ENCODE measurements at places on chromosomes 5 and 9.

DNA sequence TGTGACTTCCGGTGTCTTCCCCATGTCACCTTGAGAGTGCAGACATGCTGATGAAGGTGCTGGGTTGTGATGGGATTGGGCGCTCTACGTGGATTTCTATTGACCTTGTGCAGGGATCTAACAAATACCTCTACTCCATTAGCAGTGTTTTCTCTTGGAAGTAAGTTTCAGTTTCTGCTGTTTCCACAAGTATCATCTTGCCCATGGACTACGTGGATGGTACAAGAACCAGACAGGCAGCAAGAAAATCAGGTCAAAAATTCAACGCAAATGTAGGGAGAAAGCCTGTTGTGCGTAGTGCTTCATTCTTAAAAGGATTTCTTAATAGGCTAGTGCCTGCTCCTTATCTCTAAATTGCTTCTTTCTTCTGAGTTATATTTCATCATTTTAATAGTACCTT lies 60.8 kb downstream of the AOPEP start:
- DNase-seq, result no peak

DNA sequence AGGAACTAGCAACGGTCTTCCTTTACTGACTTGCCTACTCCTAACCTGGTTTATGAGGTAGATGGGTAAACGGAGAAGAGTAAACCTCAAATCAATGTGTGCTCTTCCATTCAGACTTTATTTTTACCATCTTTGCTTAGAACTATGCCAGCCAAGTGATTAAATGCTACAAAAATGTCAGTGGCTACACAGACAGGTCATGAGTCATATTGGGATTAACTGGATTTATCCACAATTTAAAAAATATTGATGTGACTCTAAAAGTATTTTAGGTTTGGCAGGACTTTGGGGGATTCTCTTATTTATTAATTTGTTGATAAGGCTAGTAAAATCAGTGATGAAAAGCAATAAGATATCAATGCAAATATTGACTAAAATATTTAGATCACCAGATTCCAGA lies 275.0 kb downstream of the PLK2 start:
- no peak for DNase-seq

GRCh38 chr9:2628919-2629318 lies 7.3 kb downstream of the VLDLR start:
- no peak for DNase-seq

GRCh38 chr9:128254855-128255759 lies 20.7 kb downstream of the GOLGA2 start:
- peak; percentile 38 for DNase-seq

DNA sequence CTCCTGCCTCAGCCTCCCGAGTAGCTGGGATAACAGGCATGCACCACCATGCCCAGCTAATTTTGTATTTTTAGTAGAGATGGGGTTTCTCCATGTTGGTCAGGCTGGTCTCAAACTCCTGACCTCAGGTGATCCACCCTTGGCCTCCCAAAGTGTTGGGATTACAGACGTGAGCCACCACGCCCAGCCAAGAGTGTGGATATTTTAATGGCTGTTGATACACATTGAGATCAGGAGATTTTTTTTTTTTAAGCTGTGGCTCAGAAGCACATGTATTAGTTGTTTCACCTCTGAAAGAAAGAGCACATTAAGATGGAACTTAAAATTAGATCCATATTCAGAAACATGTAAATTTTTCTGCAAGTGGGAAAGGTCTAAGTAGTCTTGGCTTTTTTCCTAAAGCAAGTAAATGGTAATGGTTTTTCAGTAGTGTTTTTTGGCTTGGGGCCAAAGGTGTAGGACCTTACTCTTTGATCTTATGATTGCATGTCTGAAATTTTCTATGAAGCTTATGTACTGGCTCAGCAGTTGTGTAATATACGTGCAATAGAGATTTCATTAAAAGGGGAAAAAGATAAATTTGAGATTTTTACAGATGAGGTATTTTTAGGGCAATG lies 9.9 kb downstream of the RBM27 start:
- DNase-seq, result no peak

DNA sequence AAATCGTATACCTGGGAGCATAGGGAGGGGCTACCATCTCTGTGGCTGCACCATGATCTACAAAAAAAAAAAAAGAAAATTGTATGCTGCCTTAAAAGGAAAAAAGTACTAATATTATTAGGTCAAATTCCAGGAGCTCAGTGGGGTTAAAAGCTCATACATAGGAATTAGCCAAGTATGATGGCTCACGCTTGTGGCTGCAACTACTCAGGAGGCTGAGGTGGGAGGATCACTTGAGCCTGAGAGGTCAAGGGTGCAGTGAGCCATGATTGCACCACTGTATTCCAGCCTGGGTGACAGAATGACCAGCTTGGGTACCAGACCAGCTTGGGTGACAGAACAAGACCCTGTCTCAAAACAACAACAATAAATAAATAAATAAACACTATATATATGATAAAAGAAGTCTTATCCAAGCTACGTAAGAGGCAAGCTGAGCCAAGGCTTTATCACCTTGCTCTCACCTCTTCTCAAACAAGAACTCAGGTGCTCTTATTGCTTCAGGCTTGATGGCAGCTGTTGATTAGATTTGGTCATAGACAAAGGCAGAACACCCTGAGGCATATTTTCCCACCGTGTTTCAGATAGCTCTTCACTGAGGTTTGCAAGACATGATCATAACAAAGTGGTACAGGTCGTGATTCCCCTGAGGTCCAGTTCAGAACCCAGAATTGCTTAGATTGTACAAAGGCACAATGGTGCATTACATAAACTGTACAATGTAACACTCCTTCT lies 3.3 kb upstream of the FBXW11 start:
- no peak for DNase-seq

DNA sequence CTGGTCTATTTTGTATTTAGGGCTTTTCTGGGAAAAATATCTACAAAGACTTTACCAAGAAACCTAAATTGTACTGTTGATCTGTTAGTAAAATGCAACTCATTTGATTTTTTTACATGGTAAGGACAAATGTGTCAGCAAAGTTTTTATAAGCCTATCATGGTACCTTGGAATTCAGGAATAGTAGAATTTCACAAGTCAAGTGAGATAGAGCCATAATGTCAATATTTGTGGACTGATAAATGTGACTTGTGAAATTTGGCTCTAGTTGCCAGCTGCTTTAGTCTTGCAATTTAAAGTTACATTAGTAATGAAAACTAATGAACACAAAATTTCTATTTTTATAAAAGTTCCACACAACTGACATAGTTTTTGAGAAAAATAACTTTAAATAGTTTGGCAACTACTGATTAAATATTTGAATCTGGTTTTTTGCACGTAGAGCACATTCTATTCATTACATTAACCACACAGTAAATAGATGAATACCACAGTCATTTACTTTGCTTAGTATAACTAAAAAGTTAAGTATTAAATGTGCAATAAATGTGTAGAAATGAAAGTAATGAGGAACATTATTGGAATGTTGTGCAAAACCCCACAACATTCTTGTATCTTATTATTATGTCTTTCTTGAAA lies 41.2 kb upstream of the RIOK2 start:
- no peak for DNase-seq

DNA sequence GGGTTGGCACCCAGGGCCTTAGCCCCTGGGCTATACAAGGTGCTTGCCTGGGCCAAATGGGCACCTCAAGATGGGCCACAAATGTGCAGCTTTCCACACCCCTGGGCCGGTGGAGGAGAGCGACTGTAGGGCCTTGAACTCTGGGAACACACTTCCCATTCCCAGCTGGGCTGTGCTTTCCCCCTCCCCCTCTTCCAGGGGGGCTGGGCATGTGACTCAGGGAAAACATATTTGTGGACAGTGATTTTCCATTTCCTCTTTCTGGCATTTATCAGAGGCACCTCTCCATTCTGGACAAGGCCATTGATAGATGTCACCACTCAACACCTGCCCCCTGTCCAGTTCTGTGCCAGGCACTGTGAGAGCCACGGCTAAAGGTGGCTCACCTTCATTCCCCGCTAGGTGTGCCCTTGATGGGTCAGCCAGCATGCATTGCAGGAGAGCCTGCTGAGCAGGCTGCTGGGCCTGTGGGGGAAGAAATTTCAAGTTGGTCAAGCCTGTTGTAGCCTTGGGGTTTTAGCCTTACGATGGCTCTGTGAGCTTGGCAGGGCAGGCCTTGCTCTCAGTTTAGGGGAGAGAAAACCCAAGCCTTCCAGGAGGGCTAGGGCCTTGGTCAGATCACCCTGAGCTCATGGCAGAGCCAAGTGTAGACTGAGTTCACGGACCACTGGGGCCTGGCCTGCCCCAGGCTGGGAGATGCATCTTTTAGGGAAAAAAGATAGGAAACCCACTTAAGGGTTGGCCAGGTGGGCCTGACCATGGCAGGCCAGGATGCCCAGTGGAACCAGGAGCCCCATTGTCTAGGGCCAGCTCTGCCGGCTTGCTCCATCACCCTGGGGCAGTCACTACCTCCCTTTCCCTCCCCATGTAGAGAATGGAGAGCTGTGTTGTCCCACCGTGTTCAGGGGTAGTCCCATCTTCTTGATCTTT lies 113.9 kb downstream of the DAB2IP start:
- DNase-seq, result no peak

DNA sequence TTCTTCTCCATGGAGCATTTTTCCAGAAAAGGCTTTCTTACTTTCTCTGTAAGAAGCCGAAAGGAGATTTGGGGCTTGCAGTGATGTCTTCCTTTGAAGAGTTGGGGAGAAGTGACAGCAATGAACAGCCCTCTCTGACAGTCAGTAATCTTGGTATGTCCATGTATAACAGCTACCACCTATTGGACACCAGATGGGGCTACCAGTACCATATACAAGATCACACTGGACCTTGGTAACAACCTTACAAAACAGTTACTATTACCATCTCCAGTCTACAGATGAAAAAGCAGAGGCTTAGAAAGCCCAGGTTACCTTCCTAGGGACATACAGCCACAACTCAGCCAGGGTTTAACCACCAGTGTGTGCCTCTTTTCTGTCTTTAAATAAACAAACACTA lies 272.7 kb upstream of the TRPC7 start:
- no peak for DNase-seq

GRCh38 chr9:99881769-99882168 lies 24.7 kb upstream of the STX17 start:
- DNase-seq, result no peak

GRCh38 chr5:124034963-124035362 lies 523.0 kb downstream of the CSNK1G3 start:
- DNase-seq, result no peak

DNA sequence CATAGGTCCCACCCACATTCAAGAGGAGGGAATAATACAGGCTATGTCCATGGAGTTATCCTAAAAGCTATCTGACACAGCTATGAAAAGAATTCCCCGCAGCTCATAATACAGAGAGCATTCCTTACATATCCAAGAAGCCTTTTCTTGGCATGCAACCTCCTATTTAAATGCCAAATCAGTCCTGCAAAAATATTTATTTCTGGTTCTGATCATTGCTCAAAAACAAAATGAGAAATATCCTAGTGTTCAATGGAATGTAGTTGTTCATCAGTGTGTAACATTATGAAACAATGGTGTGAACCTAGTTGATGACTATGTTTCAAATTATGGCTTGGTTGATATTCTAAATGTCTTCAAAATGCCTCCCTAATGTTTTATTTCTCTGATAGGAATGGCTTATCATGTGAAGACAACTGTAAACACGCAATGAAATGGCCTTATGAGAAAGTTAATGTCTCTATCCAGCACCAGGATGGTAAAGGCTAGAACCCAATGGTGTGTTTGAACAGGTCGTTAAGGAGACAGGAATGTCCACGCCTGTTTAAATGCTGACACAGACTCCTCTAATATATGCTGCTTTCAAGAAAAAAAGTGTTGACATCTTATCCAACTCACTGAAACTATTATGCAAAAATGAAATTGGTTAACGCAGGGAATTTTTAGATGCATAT lies 126.7 kb upstream of the CDH6 start:
- no peak for DNase-seq

DNA sequence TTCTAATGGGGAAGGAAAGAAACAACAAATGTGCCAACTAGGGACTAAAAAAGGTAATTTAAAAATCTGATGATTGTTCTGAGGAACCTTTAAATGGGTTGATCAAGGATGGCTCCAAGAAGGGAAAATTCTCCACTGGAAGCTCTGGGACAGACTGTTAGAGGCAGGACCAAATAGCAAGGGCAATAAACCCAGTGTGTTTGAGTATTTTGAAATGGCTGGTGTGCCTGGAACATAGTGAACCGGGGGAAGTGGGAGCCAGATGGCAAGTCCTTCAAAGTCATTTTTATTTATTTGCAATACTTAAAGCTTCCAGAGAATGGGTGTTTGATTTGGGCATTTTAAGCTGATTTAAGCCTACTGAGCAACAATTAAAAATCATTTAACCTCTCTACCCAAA lies 587.7 kb upstream of the MEF2C start:
- no peak for DNase-seq

DNA sequence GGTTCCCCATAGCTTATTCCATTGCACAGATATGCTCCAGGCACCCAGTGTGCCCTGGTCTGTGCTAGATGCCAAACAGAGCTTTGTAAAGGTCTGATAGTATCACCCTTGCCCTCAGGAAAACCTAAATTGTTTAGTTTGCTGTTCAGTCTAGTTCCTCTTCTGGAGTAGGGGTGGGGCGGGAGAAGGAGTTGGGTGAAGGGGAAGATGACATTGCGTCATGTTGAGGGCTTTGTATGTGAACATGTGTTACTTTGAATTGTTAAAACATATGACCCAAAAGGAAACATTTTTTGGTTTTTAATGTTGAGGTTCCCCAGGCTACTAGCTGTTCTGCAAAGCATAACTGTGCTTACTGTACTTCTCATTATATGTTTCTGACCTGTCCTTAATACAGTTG lies 40.6 kb downstream of the HACD4 start:
- no peak for DNase-seq

DNA sequence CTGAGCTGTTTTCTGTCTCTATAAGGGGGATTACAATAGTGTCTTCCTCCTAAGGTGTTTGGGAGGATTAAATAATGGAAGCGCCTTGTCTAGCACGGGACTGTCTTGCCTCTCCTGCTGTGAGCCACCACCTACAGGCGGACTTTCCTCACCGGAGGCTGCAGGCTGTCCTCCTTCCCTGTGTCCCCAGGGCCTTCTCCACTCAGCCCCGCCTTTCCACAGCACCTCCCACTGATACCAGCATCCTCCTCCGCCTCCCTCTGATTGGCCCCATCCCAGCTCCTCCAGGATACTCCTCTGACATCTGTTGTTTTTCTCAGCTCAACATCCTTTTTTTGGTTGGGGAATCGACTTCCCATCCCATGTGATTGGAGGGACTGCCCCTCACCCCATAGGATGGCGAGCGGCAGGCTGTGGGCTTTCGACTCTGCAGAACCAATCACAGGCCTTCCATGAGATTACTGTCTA lies 851 bp upstream of the ZDHHC12 start:
- peak; percentile 25 for DNase-seq

- DNase-seq, result no peak
These were observed 151.3 kb upstream of the TLX3 start for GRCh38 chr5:171157775-171158174.

- no peak for DNase-seq
These were observed 4.0 kb downstream of the FOXE1 start for GRCh38 chr9:97856857-97857605.

Measured in activated T-helper 9 cell treated with anti-CD3 and anti-CD28 coated beads, Interleukin-2, amount 50 U/mL, for 16 hours (primary cell).